ENCODE measurements at places on chromosomes 2 and 18. TPM values are rescaled to one million over a fixed set of nuclear protein-coding genes. Genes with fewer than 3 reads are reported as not detected.

GRCh38 chr2:174336501-174337336 is 2.0 kb downstream of the SP9 start:
- peak; percentile 51 for DNase-seq

GRCh38 chr2:164710837-164711765 is 89.8 kb upstream of the GRB14 start:
- DNase-seq, result no peak

DNA sequence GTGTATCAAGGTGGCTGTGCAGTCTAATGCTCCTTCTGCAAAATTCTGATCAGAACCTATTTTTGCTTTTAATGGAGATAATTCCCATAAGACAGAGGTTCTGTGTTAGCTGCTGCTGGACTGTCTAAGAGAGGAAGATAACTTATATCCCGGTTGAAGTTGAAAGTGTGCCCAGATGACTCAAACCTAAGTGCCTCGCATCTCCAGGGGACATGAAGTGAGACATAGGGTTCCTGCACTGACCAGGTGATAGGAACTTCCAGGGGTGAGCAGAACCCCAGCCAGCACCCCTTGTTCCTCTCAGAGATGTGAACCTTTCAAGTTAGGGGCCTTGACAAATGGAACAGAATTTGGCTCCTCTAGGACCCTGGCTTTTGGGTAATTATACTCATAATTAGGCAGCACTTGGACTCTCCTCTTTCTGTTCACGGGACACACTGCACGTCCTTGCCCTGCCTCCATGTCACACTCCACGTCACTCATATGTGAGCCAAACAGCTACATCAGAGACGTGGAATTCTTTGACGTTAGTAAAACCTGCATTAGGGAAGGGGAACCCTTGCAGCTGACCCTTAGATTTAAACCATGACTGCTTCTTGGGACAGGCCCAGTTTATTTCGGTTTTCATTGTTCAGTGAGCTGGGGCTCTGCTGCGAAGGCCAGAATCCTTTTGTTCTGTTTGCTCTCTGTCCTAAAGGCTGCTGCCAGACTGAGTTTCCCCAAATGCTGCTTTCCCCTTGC is 104.5 kb upstream of the ALPP start:
- no peak for DNase-seq

DNA sequence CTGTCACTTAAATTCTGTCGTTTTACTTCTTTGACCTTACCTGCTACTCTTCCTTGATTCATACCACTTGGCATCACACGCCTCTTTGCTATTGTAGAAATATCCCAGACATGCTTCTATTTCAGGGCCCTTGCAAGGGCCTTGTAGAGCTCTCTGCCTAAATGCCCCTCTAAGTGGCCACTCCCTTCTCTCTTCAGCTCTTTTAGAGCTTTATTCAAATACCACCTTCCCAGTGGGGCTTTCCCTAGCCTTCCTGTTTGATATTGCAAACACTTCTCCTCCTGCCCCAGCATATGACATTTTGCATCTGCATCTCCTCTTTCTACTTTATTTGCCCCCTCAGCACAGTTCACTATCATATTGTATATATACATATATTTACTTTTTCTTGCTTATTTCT is 54.0 kb downstream of the PELI1 start:
- DNase-seq, result no peak

- DNase-seq, result no peak
These were observed 4.2 kb downstream of the SFT2D3 start for GRCh38 chr2:127705391-127706065.

DNA sequence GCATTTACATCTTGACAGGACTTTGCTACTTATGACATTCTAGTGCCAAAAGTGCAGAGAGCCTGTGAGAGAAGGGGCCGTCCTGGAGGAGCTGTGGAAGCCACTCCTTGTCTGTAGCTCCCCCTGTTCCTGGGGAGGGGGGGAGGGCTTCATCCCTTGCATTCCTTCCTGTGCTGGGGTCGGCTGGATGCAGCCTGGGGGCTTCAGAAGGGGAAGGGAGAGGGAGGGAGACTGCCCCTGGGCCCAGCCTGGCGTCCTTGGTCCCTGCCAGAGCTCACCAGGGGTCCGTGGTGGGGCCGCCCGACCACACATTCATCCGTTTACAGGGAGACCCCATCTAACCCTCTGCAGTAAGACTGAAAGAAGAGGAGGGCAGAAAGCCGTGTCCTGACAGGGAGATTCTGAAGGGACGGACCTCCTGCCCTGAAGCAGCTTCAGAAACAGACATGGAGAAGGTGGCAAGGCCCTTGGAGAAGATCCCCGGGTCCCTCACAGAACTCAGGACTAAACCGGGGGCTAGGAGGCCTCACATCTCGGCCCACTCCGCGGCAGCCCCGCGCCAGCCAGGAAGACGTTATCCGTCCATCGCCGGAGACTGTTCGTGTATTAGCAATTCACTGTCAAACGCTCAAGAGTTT is 258.3 kb upstream of the SALL3 start:
- no peak for DNase-seq

- DNase-seq, result peak; percentile 37
These were observed 1152.8 kb upstream of the CELF4 start for GRCh38 chr18:38718365-38718901.

DNA sequence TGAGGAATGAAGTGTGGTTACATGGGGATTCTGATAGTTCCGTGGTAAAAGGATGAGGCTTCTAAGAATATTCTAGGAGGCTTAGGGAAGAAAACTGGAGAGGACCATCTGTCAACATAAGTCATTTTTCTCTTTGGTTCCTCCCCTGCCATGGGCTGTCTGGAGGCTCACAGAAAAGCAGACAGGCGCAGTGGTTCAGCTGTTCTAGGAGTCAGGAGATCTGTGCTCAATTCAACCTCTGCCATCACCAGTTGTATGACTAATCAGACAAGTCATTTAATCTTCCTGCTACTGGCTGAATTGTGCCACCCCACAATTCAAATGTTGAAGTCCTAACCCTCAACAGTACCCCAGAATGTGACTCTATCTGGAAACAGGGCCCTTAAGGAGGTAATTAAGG is 36.4 kb downstream of the ADAM17 start:
- no peak for DNase-seq

GRCh38 chr2:10096641-10097040 is 16.4 kb upstream of the CYS1 start:
- DNase-seq, result no peak

- no peak for DNase-seq
These were observed 5.9 kb upstream of the SPRED2 start for GRCh38 chr2:65438137-65438899.

GRCh38 chr2:238669046-238669445 is 178.8 kb upstream of the TWIST2 start:
- no peak for DNase-seq

DNA sequence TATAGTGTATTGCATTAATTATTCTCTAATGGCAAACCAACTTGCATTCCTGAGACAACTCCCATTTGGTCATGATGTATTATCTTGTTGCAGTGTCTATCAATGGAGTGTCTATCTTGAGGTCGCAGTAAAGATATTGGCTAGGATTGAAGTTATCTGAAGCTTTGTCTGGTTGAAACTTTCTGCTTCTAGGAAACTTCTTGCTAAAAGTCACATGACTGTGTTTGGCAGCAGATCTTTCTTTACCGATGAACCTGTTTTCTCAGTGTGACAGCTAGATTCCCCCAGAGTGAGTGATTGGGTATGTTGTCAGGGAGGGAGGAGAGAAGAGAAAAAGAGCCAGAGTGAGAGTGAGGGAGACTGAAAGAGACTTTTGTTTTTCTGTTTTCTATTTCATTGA is 119.6 kb downstream of the QPCT start:
- DNase-seq, result no peak

DNA sequence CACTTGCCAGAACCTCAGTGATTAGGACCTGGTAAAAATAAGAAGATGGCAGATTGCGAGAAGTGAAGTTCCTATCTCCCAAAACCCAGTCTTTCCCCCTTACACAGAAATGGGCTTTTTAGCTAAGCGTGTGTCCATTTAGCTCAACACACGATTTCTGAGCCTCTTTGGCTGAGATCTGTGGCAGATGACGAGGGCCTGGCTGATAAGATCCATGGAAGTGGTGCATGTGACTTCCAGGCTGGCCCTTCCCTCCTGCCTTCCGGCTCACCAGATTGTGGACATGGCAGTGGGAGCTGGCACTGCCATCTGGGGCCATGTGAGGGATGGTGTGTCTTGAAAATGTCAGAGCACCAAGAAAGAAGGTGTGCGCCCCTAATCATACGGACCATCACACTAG is 41.0 kb upstream of the ZFP36L2 start:
- no peak for DNase-seq

DNA sequence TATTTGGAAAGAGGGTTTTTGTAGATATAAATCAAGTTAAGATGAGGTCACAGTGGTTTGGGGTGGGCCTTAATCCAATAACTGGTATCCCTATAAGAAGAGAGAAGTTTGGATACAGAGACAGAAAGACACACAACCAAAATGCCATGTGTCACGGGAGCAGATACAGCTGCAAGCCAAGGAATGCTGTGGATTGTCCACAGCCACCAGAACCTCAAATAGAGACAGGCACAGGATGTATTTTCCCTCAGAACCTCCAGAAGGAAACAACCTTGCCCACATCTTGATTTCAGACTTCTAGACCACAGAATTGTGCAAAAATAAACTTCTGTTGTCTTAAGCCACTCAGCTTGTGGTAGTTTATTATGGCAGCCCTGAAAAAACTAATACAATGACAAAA is 105.5 kb downstream of the GCA start:
- DNase-seq, result no peak

- DNase-seq, result no peak
These were observed 529.2 kb downstream of the EPHA4 start for GRCh38 chr2:221042926-221043325.

DNA sequence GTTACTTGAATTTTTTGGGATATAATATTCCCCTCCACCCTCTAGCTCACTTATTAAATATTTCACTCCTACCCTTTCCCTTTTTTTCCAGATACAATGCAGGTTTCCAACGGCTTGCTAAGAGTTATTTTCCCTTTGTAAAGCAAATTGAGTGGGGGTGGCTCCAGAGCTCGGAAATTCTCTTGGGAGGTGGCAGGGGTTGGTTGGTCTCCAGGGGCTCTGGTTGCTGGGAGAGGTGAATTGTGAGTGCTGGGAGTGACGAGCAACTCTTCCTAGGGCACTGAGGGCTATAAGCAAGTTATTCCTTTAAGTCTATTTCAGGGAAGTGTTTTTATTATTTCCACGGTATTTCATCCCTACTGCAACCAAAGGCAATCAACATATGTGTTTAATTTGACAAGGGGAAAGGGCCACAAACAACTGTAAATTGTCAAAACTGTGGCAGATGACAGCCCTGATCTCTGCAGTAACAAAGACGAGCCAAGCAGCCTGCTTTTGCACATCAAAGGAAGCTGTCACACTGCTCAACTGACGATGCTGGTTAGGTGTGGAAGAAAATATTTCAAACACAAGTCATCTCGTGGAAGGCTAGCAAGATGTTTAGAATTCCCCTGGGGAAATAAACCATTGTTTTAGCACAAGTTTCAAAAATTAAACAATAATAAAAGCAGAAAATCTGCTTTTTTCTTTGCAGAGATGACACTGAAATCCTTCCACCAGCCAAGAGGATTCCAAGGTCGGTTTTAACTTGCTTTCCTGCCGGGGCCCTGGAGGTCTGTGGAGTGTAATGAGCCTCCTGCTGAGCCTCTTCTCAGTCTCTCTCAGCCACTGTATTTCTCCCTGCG is 34.8 kb upstream of the ASXL2 start:
- DNase-seq, result no peak

GRCh38 chr2:135124924-135125886 is 73.1 kb downstream of the RAB3GAP1 start:
- DNase-seq, result no peak

- DNase-seq, result no peak
These were observed 195.4 kb upstream of the CWC22 start for GRCh38 chr2:180202467-180202951.

GRCh38 chr2:237512774-237513466 is 25.9 kb downstream of the MLPH start:
- peak; percentile 95 for DNase-seq

DNA sequence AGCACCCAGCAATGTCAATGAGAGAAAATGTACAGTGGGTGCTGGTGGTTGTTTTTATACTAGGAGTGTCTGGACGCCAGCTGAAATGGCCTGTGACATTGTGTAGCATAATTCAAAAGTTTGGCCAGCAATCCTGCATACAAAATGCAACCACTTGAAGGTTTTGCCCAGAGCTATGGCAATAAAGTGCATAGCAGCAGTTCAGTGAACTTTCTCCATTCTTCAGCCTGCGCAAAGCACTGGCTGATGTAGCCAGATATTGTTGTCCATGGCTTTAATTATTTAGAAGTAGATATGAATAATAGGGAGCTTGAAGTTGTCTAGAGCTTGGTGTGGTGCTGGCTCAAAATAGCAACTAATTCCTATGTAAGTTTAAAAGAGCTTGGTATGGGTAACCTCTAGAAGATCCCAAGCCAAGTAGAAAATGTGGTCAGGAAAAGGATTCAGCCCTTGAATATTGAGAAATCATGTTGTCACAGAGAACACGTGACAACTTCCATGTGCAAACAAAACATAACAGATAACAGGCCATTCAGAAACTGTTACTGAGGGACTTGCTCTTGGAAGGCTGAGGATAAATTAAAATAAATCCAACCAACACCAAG is 33.3 kb upstream of the PGAP1 start:
- DNase-seq, result no peak

SLC1A4 gene
- total RNA-seq, result 22.5 TPM

CROCC2 gene
- 0.45 TPM for total RNA-seq

MRPS5 gene
- total RNA-seq, result 38.3 TPM

UGT1A5 gene
- not detected for total RNA-seq

FRZB gene
- total RNA-seq, result 71.4 TPM

DSC3 gene
- 0.58 TPM for total RNA-seq

MROH2A gene
- not detected for total RNA-seq

SNED1 gene
- total RNA-seq, result 108 TPM

CD8B2 gene
- 0.10 TPM for total RNA-seq

Data from aorta (tissue), 5 donors.